ENCODE measurements at places on chromosomes 6 and 20.

DNA sequence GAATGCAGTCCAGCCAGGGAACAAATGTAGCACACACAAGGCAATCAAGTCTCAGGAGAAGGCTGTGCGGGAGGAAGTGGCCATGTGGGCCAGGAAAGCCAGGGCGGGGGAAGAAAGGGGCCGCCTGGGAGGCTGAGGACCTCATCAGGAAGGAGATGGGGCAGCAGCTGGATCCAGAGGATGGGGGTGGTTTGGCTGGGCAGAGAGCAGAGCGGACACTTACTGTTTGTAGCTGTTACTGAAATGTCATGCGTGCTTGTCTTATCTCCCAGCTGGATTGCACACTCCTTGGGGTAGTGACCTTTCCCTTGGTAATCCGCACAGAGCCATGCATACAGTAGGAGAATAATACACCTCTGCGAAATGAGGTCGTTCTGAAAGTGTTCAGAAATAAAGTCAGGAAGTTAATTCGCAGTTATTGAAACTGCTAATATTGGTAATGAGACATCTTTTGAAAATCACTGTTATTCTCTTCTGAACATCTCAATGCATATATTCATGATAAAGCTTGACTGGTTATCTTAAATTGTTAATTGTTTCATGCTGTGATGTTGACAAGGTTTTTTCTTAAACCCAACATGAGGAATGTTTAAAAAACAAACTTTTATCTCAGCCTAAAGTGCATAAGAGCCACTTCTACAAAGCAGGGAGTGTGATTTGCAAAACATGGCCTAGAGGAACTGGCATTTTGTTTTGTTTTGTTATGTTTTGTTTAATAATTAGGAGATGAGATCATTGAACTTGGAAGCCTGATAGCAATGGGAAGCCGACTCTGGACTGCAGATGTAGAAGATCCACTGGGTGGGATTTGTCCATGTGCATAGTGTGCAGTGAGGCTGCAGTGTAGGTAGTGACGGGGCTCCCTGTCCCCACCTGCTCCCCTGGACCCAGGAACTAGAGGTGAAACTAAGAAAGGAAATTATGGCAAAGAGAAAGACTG, 18.0 kb upstream of the MAP3K4 start:
- no peaks in the 10 kb centered on the region for H3K36me3 ChIP-seq
- ATAC-seq, result no peak
- H3K4me3 ChIP-seq, result no peak overlapping the region

GRCh38 chr6:130671577-130671976, 155.6 kb upstream of the SMLR1 start:
- no peaks in the 10 kb centered on the region for H3K27me3 ChIP-seq
- no peak overlapping the region for H3K27ac ChIP-seq
- no peaks in the 10 kb centered on the region for H3K36me3 ChIP-seq
- no peak overlapping the region for H3K4me3 ChIP-seq
- H3K4me1 ChIP-seq, result no peaks in the 10 kb centered on the region
- no peak for ATAC-seq

- ATAC-seq, result no peak
- H3K36me3 ChIP-seq, result no peaks in the 10 kb centered on the region
- H3K4me3 ChIP-seq, result no peak overlapping the region
- H3K27ac ChIP-seq, result no peak overlapping the region
Observed at GRCh38 chr6:50278663-50279062, 228.9 kb upstream of the DEFB112 start.

- no peaks in the 10 kb centered on the region for H3K27me3 ChIP-seq
- H3K36me3 ChIP-seq, result peaks cover 26% of the 10 kb centered on the region
- H3K4me3 ChIP-seq, result no peak overlapping the region
Observed at GRCh38 chr20:1565461-1565860, 8.0 kb upstream of the SIRPD start.

- H3K27me3 ChIP-seq, result peaks cover 9% of the 10 kb centered on the region
- no peaks in the 10 kb centered on the region for H3K36me3 ChIP-seq
- no peak overlapping the region for H3K4me3 ChIP-seq
- no peak overlapping the region for H3K27ac ChIP-seq
- H3K4me1 ChIP-seq, result no peaks in the 10 kb centered on the region
- ATAC-seq, result peak; percentile 40
Observed at GRCh38 chr6:168648240-168649125, 207.5 kb downstream of the SMOC2 start.

GRCh38 chr20:43971267-43971666, 56.6 kb downstream of the TOX2 start:
- H3K27me3 ChIP-seq, result no peaks in the 10 kb centered on the region
- H3K4me1 ChIP-seq, result no peaks in the 10 kb centered on the region
- no peak for ATAC-seq
- H3K4me3 ChIP-seq, result no peak overlapping the region

DNA sequence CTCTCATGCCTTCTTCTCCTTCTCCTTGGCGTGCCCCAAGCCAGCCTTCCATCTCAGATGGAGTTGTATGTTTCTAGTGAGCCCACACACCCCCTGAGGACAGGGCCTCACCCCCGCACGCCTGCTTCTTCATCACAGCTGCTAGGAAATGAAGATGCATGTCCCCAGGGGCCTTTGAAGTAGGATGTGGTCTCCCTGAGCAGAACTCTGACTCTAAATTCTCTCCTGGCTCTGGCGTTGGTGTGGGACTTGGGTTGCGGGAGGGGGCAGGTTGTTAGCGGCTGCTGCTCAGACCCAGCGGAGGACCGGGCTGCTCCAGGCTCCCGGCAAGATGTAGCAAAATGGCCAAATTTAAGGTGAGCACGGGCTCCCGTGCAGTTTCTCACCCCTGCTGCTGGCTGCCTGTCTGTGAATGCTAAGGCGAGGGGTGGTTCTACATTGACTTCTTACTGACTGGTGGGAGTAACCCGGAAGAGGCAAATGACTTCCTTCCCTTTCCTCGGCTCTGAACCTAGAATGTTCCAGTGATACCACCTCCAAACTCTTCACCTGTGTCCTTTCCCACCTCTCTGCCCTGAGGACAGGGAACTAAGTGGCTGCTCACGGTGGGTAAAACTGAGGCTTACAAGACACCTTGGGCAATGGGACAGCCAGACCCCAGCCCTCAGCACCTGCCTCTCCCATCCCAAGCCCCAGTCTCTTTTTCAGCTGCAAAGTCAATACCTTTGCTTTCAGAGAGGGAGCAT, 8.8 kb downstream of the SYNJ2 start:
- H3K36me3 ChIP-seq, result no peaks in the 10 kb centered on the region
- ATAC-seq, result peak; percentile 89
- H3K4me1 ChIP-seq, result peaks cover 45% of the 10 kb centered on the region
- H3K27ac ChIP-seq, result peak overlapping the region; percentile 78
- H3K27me3 ChIP-seq, result no peaks in the 10 kb centered on the region
- peak overlapping the region; percentile 71 for H3K4me3 ChIP-seq

DNA sequence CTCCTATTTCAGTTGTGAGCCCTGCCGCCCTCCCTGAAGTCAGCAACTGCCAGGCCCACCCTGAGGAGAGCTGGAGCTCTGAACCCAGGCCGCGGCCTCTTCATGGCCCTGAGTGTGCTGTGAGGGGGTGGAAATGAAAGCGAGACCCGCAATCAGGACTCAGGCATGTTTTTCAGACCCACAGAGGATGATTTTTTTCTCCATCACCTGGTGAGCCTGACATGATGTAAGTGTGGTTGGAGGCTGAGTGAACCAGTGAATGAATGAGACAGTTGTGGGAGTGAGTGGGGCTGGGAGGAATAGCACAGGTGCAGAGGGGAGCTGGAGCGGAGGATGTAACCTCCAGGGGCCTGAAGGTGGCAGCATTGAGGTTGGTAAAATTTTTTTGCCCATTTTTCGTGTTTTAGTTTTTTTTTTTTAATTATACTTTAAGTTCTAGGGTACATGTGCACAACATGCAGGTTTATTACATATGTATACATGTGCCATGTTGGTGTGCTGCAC, 18.3 kb downstream of the RAET1L start:
- H3K27ac ChIP-seq, result no peak overlapping the region
- peak; percentile 39 for ATAC-seq
- H3K36me3 ChIP-seq, result peaks cover 5% of the 10 kb centered on the region
- no peak overlapping the region for H3K4me3 ChIP-seq
- H3K27me3 ChIP-seq, result peaks cover 27% of the 10 kb centered on the region

DNA sequence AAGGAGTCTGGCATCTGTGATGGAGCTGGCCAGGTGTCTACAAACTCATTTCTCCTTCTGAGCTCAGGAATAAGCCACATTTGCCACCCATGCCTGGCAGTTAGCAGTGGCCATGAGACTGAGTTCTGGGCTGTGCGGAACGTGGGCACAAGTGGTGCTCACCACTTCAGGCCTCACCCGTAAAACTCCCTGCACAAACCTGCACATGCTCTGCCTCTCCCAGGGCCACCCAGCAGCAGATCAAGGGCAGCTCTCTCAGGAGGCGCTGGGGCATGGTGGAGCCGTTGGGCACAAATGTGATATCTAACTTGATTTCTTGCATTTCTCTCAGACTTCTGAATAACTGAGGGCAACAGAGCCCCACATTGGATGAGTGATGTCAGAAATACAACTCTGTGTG, 269.5 kb downstream of the HIVEP2 start:
- ATAC-seq, result no peak
- no peaks in the 10 kb centered on the region for H3K36me3 ChIP-seq
- peaks cover 11% of the 10 kb centered on the region for H3K4me1 ChIP-seq

DNA sequence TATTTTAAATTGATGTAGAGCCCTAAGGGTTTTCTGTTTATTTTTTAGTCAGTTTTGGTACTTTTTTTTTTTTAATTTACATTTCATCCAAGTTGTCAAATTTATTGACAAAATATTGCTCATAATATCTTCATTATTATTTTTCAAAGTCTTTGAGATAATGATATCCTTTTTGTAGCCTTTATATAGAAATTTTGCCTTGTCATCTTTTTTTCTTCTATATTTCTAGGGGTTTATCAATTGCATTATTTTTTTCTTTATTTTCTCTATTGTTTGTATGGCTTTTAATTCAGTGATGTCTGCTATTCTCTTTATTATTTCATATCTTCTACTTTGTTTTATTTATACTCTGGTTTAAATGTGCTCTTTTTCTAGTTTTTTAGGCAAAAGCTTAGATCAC, 863.0 kb upstream of the GJE1 start:
- H3K27me3 ChIP-seq, result no peaks in the 10 kb centered on the region
- H3K27ac ChIP-seq, result no peak overlapping the region
- no peak for ATAC-seq
- H3K4me1 ChIP-seq, result no peaks in the 10 kb centered on the region
- no peak overlapping the region for H3K4me3 ChIP-seq

DNA sequence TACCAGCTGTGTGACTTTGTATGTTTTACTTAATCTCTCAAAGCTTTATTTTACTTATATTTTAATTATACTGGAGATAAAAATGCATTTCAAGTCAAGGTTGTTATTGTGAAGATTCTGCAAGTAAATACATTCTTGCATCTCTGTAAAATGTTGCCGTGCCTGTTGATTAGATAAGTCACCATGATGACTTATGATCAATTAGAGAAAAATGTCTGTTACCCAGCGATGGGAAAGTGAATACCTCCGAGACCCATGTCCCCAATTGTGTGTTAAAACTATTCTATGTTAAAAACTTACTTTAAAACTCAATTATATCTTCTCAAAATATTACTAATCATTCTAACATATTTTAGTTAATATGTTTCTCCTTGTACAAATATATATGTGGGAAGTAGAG, 39.9 kb downstream of the MYB start:
- peaks cover 13% of the 10 kb centered on the region for H3K36me3 ChIP-seq
- ATAC-seq, result no peak
- H3K27me3 ChIP-seq, result no peaks in the 10 kb centered on the region
- no peak overlapping the region for H3K27ac ChIP-seq
- peaks cover 9% of the 10 kb centered on the region for H3K4me1 ChIP-seq
- H3K4me3 ChIP-seq, result no peak overlapping the region

Data from stimulated activated memory B cell treated with anti-CD40 and anti-IgM and Interleukin-4, amounts not matched to agents 10 μg/mL and 1 μg/mL and 100 μg/mL, for 72 hours (primary cell).